Activated naive CD4-positive, alpha-beta T cell (primary cell): ENCODE measurements at places on chromosomes 6 and 20.

DNA sequence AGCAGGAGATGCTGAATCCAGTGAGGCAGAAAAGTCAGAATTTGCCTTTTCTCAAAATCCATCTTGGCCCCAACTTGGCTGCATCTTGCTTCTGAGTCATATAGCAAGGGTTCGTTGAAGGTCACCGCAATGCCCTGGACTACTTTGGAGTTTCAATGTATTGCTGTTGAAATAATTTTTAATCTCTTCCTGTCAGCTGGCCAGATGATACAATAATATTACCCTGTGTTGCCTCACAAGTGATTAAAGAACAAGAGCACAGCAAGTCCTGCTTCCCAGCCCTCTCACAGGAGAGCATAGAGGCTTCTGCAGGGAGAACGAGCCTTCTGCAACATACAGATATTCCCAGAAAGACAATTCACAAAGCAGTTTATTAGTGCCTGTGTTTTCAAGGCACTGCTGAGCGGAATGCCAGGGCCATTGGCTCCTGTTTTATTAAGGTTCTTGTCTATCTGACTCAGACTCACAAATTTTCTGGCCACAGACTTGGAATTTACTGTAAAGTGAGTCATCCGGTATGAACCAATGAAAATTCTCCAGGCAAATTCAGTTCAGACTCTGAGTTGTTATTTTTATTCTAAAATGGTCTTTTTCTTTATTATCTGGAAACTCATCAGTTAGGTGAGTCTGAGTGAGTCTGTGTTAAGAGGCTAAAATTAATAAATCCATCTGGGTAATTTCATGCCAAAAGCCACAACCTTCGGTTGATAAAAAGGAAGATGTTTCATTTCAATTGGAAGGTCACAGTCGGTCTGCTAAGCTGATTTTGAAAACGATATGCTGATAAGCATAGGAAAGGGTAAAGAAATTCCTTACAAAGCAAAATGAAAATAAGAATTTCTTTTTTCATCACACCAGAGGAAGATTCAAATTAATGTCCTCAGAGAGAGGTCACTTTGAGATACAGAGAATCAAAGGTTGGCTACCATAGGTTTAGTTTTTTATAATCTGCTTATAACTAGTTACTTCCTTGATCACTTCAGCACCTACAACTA, 289.4 kb upstream of the STXBP5 start:
- no peak for DNase-seq

DNA sequence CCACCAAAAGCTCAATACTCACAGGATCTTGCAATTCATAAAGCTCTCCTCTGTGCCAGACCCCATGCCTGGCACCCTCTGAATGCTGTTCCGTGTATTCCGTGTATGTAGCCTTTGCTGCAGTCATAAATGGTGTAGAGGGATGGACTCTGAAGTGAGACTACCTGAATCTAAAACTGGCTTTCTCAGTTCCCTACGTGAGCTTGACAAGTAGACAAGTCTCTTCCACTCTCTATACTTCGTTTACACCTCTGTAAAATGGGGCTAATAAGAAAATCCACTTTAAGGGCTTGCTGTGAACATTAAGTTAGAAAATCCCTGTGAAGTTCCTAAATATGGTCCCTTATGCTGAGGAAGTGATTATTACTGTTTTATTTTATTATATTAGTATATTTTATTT, 31.5 kb downstream of the PPP1R16B start:
- DNase-seq = no peak

DNA sequence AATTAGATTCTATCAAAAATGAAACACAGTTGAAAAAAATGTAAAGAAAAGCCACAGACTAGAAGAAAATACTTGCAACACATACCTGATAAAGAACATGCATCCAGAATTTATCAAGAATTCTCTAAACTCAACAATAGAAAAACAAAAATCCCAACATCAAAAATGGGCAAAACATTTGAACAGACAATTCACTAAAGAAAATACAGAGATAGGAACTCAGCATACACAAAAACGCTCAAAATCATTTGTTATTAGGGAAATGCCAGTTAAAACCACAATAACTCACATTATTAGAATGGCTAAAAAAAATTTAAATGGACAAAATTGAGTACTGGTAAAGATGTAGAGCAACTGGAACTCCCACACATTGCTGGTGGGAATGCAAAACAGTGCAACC, 311.0 kb upstream of the PRDM1 start:
- DNase-seq = no peak

GRCh38 chr6:31403283-31404060, at the start of gene MICA:
Gene MICA, plus strand, starts transcription at chr6:31403595. Its CDS starts 38 bp downstream, at chr6:31403633.
- peak; percentile 45 for DNase-seq

GRCh38 chr6:82227770-82228169, 19.8 kb downstream of the IBTK start:
- DNase-seq = no peak

- DNase-seq = no peak
Observed at GRCh38 chr6:89413006-89413400, 930 bp upstream of the RRAGD start.

GRCh38 chr6:13629459-13630116, 14.5 kb downstream of the NOL7 start:
- no peak for DNase-seq

GRCh38 chr20:9672027-9672426, 157.6 kb downstream of the LAMP5 start:
- no peak for DNase-seq

DNA sequence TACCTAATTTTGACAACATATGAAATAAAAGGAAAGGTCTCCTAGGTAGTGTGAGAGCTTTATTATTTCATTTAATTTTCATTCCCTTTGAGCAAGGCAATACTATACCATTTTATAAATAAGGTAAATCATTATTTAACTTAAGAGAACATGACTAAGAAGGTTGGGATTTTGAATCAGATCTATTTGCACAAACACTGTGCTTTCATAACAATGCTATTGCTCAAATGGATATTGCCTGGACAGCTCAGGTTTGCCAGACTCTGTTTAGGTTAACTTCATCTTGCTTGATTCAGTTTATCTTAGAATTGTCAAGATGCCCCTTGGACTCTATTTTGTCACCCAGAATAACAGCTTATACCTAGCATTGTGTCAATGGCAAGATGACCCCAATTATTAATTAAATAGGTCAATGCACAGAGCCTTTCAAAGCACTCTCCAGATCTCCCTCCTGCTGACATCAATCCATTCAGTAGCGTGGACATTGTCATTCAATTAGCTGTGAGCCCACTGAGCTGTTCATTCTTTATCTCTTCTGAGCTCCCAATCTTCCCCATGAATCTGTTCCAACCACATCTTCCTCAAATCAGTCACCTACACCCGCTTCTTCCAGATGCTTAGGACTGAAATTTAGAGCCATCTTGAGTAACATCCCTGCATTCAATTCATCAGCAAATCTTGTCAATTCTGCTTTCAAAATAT, 42.1 kb upstream of the TMEM30A start:
- DNase-seq = no peak

DNA sequence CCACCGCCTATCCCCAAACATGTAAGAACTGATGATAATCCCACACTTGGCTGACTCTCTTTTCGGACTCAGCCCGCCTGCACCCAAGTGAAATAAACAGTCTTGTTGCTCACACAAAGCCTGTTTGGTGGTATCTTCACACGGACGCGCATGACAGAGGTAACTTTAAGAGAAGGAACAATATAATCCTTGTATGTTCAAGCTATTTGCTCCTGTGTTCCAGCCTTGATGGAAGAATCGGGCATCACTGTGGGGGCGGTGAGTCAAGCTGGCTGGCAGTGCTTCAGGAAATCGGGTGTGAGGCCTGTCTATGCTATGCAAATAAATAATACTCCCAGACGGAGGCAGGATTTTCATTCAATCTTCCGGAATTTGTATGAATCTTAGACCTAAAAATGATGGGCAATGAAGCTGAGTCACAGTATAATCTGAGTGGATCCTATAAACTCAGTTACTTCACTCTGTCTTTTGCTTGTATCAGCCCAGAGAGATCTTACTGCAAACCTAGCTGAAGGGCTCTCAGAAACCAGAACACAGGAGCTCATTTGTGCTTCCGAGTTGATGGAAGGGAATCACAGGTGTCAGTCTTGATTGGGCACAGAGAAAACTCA, 45.2 kb upstream of the NT5E start:
- DNase-seq = no peak

- no peak for DNase-seq
Observed at GRCh38 chr6:6701864-6702263, 113.3 kb downstream of the LY86 start.

DNA sequence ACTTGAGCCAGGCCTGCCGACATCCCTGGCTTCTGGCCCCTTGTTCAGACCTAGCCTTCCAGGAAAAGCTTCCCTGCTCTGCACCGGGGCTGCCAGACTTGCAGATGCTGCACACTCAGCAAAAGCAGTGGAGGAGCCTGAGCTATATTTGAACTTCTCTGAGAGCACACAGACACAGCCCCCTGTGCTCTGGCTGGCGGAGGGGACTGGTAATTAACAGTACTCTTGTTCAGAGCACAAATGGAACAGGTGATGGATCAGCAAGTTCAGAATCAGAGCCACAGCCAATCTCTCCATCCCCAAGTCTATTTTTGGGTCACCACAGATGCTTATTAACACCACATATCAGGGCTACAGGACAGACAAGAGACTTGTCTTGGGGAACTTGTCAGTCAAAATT, 27.6 kb upstream of the RIMS4 start:
- DNase-seq = no peak

- DNase-seq = no peak
Observed at GRCh38 chr6:14739827-14740226, 506.0 kb upstream of the JARID2 start.

DNA sequence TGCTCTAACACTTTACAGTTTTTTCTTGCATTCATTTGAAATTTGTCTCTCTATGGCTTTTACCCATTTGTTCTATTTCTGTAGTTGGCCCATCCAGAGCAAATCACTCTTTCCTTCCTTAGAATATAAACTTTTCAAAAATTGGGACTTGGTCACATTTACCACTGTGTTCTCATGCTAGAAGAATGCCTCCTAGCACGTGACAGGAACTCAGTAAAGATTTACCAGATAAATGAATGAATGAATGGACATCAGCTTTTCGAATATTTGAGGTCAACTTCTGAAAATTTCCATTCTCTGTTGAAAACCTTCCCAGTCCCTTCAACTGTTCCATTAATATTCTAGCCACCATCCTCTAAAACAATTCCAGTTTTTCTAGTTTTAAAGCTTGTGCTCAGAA, 294.5 kb downstream of the CD83 start:
- DNase-seq = no peak

- DNase-seq = no peak
Observed at GRCh38 chr6:3337521-3338350, 79.0 kb downstream of the PSMG4 start.

DNA sequence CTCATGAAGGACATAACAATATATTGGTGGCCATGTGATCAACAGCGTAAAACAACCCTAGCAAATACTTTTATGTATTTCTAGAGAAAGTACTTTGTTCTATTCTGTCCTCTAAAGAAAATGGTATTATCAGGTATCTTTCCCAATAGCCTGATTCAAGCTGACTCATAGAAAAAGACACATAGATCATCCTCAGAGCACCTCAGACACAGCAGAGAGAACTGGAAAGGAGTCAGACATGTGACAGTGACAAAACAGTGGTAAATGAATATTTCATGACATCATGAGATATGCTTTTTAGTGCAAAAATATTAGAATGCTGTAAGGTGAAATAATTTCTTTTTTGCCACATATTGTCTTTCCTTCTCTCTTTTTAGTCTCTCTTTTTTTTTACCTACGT, 1355.0 kb upstream of the MAP3K7 start:
- DNase-seq = no peak

- no peak for DNase-seq
Observed at GRCh38 chr6:42644211-42644610, 78.2 kb downstream of the PRPH2 start.

DNA sequence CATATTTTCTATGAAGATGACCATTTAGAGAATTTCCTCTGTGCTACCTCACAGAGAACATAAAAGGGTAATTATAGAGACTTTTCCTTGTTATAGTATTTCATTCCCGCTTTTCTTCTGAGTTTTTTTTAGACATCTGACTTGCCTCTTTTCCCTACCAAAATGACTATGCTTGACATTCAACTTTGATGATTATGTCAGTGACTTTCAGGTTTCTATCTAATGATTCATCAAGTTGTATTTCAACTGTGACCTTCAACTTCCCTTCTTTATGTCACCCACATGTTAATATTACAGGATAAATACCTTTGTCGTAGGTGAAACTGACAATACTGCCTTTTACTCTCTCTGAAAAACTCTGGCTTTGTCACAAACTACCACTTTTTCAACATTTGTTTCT, 95.3 kb downstream of the MLIP start:
- no peak for DNase-seq

- DNase-seq = no peak
Observed at GRCh38 chr6:128007658-128008057, 106.8 kb upstream of the THEMIS start.

DNA sequence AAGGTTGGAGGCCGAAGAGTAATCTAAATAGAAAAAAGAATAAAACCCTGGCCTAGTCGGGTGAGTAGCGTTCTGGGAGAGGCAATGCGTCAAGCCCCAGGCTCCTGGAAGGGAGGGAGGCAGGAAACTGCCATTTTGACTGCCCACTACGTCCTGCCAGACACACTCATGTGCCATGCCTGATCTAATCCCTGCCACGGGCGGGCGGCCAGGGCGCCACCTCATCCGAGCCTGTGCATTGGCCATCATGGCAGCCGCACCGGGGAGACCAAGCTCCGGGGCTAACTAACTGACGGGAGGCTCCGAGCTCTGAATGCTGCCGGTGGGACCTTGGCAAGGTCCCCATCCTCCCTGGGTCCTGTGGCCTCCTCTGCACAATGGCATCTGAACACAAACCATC, 68.8 kb downstream of the INSM1 start:
- DNase-seq = no peak

GRCh38 chr6:52364480-52365166, 2.7 kb downstream of the PAQR8 start:
- no peak for DNase-seq

DNA sequence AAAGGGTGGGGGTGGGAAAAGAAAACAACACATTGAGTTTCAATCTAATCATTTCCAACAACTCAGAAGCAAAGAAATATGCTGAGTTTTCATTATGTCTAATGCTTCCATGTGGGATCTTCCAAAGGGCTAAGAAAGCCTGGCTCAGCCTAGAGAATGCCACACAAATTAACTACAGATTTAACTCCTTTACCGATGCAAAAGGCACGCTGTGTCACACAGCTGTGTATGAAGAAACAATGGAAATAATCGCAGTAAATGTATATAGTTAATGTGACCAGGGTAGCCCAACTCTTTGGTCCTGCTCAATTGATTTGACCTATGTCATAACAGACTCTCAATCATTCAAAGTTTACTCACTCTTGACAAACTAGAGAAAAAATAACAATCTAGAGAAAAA, 17.8 kb downstream of the B4GALT5 start:
- no peak for DNase-seq

- no peak for DNase-seq
Observed at GRCh38 chr6:48111575-48111974, 578 bp upstream of the PTCHD4 start.
